ENCODE measurements at places on chromosomes 3 and 15.

DNA sequence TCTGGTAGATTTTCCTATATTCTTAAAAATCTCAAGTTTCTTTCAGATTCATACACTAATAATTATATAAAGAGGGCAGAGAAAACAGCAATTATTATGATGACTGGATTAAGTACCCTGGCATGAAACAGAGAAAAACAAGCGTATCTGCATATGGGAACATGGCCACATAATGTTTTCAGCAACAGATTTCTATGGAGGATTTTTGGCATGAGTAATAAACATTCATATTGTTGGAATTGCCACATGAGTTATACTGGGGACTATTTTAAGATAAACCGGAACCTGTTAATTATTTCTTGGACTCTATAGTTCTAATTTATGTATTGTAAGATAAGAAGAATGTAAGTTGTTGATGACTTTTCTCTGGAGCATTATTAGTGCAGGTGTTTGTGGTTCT is 112.7 kb downstream of the OXSM start:
- DNase-seq, result no peak

- DNase-seq, result no peak
These were observed 8.0 kb downstream of the EPHB1 start for GRCh38 chr3:134803051-134803505.

- DNase-seq, result no peak
These were observed 339.9 kb downstream of the NR2F2 start for GRCh38 chr15:96670389-96670788.

DNA sequence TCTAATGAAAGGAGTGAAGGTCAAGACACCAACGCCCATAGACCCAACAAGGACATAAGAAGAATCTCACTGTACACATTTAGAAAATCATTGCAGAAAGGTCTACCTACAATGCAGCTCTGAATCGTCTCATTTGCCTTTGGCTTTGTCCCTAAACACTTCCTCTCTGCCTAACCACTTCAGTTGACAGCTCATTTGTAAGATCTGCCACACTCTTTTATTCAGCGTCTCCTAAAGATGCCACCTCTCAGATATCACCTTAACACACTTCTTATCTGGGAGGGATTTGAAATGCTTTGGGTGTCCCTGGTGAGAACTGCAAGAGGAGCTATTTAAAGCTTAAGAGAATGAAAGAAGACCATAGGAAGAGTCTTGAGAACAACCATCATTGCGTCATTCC is 38.7 kb downstream of the RAB27A start:
- DNase-seq, result no peak

- DNase-seq, result no peak
These were observed 39.8 kb downstream of the CGGBP1 start for GRCh38 chr3:88019024-88019423.

DNA sequence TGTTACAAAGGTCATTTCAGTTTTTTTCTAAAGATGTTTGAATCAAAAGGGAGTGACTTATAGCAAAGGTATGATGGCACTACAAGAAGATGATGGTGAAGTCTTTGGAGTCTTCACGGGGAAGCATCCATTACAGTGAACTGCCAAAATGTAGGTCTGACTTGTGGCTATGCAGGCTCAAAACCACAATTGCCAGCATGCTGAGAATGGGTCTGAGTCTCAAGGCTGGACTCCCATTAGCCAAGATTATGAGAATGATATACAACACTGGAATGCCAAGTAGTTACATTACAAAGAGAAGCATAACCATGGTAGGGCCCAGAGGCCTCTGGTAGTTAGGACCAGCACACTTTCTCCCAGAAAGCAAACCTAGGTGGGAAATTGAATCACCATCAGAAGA is 194.2 kb downstream of the MTHFS start:
- DNase-seq, result no peak

GRCh38 chr3:76099956-76100355 is 314.6 kb upstream of the ZNF717 start:
- no peak for DNase-seq

DNA sequence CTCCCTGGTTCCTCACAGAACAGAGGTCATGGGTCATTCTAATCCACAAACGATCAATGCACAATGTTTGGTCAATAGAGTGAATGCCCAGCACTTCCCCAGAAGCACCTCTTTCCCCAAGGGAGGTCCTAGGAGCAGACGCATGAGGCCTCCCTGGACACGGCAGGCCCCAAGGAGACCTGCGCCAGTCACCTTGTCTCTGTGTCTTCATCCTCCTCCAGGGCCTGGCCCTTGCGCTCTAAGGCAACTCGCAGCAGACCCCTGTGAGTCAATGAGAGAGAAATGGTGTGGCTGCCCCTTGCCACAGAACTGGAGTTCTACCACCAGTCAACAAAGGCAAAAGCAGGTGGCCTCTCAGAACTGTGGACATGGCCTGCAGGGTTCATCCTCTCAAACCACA is 18.1 kb downstream of the ALS2CL start:
- no peak for DNase-seq

DNA sequence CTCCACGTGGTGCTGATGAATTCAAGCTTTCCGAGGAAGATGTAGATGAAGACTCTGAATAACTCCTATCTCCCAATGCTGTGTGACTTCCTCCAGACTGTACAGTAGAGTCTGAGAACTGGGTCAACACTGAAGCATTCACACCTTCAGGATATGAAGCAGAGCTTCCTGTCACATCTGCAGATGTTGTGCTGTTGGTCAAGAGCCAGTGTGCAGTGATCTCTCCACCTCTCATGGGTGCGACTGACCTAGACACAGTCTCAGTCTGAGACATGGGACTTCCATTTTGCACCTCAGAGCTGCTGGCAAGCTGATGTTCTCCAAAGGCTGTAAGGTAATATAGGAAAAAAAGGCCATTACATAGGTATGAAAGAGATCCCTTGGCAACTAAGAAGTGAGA is 36.5 kb downstream of the HEG1 start:
- DNase-seq, result no peak

- DNase-seq, result no peak
These were observed 29.8 kb downstream of the DUOX2 start for GRCh38 chr15:45084163-45084562.

DNA sequence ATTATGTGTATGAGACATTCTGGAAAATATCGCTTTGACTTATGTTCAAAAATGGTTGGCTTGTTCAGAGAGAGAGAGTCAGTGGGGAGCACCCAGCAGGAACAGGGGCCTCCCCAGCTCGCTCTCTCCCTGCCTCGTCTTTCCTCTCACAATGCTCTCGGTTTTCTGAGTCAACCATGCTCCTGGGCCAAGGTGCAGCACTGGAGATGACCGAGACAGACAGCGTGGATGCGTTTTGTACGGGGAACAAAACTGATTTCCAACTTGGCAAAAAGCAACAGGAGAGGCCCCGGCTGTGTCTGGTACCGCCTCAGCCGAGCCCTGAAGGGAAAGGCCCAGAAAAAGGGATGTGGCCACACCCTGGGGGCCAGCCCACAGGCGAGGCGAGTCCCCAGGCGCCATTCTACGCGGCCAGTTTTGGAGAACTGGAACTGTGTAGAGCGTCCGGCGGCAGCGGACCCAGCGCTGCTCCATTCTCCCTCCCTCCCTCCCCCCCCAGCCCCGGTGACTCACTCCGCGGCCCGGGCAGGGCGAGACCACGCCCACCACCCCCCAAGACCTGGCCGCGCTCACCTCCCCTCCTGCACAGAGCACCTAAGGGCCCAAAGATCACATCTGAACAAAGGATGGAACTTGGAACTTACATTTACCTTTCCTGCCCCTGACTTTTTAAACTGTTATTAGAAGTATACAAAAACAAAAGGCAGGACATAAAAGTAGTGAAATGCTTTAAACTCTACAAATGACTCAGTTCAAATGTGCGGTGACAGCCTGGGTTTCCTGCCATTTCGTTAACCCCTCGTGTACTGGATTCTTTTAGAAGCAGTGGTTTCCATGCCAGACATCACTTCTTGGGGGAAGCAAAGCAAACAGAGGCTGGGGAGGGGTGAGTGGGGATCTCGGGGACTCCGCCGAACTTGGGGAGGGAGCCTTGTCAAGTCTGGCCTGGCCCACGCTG is 12.7 kb downstream of the ATP10A start:
- DNase-seq, result peak; percentile 70

GRCh38 chr3:148186881-148187280 is 510.8 kb upstream of the AGTR1 start:
- peak; percentile 91 for DNase-seq

GRCh38 chr3:535566-536416 is 339.2 kb downstream of the CHL1 start:
- DNase-seq, result peak; percentile 71

DNA sequence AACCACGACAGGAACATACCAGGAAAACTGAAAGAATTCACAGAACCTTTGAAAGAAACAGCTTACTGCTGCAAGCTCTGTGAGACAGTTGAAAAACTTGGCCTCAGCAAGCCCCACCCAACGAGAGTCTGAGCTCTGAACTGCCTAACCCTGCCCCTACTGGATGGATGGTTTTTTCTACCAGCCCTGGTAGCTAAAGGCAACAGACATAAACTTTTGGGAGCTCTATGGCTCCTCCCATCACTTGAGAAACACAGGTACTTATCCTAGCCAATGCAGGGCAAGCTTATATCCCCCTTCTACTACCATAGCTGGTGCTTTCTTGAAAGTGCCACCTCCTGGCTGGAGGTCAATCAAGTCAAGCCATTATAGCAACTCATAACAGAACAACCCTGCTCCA is 471.8 kb downstream of the GRM7 start:
- DNase-seq, result no peak

DNA sequence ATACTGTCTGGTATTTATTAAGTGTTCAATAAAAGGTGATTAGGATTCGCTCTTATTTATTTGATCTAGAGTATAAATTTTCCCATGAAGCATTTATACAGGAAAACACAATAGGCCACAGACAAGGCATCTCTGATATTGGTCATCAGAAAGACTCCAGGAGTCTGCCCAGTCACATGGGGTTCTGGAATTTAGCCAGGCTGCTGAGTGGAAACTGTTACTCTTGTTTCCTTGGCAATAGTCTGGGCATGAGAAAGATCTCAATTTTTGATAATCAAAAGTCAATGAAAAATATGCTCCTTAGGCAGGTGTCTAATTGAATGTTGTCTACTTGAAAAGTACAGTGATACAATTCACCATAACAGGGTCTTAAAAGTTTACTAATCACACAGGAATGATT is 161.2 kb downstream of the FRMD5 start:
- no peak for DNase-seq

- peak; percentile 89 for DNase-seq
These were observed 4.0 kb downstream of the EPHB3 start for GRCh38 chr3:184565421-184566211.

- DNase-seq, result no peak
These were observed 360.8 kb upstream of the MCTP2 start for GRCh38 chr15:93870583-93870982.

DNA sequence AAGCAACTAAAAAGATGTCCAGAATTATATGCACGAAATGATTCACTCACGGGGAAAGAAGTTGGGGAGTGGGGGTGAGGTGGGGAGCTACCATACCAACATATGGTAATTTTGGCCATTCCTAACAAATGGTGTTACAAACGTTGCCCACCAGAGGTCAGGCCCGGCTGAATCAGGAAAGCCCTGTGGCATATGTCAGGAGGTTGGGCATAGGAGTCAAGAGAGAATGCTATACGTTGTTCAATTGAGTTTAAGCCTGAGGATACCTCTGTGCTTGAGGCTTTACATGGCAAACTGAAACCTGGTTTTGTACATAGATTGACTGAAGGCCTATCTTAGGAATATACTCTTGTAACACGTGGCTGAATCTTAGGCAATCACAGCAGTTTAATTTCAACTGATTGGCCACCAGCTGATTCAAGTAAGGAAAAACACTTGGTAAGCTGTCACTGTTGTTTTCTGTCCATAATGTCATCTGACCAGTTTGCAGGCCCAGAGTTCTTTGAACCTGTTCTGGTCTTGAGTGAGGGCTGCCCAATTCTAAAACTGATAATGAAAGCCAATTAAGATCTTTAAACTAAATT is 23.4 kb upstream of the SLC2A2 start:
- DNase-seq, result peak; percentile 68

GRCh38 chr3:12380461-12380860 is 91.6 kb downstream of the PPARG start:
- no peak for DNase-seq

DNA sequence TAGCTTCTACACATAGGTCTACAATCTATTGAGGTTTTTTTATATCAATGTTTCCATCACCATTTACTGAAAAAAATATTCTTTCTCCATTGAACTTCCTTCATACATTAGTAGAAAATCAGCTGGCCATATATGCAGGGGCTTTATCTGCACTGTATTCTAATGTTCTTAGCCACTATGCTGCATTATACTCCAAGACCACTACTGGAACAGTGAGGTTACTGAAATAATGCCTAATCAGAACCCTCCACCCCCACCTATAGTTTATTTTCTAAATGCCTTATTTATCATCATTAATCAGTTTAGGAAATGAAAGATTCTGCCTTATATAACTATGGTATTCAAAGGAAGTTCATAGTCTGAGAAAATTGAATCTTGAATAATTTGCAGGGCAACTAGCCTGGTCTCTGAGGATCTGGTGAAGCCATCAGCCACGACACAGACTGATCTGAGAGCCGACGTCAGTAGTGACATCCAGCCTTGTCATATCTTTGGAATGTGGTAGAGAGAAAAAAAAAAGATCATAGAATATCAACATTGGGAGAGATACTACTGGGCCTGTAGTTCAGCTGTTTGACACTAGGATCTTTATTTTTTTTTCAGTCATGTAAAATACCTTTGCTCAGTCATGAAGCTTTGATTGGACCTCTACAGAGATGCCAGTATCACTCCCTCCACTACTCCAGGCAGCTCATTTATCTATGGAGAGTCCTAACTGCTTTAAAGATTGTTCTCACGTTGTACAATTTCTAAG is 66.6 kb downstream of the P3H2 start:
- DNase-seq, result no peak
